GM12891 (cell line): ENCODE measurements at places on chromosomes 6 and 20.
A peak's percentile ranks its signal among the peaks of the same experiment; 100 is the strongest.

DNA sequence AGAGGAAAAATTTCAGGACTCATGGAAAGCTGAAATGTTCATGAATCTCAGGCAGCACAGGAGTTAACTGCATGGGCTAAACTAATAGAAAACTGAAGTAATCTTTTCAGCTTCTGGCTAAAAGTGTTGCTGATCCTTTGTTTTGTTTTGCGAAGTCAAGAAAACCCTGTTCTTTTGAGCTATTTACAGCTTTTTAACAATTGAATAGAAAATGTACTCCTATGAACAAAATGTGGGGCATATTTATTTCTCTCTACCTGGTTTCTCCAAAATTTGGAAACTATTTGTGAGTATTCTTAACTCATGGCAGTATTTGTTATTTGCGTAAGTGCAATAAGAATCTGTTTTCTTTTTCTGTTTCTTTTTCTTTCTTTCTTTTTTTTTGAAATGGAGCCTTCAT, 818.8 kb upstream of the CITED2 start:
- no peak for DNase-seq

DNA sequence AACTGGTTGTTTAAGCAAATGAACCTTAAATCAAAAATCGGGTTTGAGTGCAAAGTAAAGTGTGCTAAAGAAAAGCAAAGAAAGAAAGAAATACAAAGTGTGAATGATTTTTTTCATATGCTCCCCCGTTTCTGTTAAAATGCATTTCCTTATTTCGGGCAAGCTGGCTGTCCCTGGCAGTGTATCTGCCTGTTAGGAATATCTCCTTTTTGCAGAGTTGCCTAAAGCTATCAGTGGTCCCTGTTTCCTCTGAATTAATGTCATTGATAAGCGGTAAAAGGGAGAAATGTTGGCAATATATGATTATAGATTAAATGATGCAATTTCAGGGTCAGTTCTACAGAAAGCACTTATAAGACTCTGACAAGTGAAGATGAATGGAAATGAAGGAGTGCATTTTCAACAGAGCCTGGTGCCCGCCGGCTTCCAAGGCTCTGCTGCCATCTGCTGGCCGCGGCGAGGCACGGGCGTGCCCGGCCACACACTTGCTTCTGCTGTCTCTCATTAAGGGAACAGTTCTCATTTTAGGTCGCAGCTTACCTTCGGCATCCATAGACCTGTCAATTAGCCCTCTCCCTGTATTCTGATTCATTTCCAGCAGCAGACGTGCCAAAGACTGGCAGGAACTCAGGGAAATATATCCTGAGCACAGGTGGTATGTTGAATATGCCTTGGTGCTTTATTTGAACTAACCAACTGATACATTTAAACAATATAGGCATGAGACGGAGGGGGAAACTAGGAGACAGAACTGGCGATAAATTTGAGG, 381.9 kb downstream of the C6orf118 start:
- DNase-seq, result peak; percentile 45

DNA sequence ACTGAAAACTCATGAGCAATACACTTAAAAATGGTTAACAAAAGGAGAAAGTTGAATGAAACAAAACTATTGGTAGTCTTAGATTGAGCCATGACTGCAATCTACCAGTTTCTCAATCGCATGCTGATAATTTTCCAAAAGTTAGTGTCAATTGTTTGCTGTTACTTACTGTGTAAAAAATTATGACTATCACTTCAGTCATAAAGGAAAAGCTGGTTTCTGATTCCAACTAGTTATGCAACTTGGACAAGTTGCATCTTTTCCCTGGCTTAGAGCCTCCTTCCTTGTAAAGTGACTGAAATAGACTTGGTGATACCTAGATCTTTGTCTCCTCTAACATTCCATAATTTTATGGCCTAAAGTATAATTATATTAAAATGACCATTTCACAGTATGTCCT, 88.3 kb upstream of the PAK5 start:
- DNase-seq, result no peak

- no peak for DNase-seq
These were observed 59.8 kb downstream of the CCDC170 start for GRCh38 chr6:151553416-151554165.

DNA sequence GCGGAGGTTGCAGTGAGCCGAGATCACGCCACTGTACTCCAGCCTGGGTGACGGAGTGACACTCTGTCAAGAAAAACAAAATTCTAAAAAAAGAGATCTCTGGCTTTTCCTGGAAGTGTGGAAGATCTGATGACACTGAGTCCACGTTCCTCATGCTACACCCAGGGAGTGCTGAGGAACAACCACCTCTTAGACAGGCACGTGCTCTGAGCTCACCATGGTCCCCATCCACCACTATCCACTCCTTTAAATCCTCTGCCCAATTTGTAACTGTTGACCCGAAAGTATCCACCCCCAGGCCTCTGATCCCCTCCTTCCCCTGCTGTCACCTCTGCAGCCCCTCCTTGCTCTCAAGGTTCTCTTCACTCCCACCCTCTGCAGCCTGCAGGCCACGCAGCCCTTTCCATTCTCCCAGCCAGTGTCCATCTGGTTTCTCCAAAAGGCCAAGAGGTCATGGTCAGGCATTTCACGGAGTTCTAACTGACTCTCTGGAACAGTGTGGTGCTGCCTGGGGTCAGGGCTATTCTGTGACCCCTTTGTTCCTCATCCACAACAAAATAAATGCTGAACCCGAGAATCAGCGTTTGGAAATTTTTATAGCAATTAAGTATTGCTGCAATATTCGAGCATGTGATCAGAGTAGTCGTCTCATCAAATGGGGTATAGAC, 88.8 kb downstream of the ATP9A start:
- no peak for DNase-seq

DNA sequence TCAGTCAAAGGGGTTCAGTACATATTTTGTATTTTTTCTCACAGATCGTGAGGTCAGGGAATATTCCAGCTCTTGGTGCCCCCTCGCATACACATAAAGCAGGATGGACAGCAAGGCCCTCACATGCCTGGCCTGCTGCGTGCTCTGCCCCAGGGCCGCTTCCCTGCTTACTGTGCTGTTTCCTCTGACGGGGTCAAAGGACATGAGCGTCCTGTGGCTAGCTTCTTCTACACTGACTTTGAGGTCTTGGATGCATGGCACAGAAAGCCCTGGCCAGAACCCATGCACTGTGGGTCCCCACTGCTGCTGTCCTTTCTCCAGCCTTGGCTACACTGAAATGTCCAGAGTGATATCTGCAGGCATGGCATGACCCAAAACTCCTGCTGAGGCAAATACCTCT, 92.5 kb upstream of the GGTLC1 start:
- no peak for DNase-seq

DNA sequence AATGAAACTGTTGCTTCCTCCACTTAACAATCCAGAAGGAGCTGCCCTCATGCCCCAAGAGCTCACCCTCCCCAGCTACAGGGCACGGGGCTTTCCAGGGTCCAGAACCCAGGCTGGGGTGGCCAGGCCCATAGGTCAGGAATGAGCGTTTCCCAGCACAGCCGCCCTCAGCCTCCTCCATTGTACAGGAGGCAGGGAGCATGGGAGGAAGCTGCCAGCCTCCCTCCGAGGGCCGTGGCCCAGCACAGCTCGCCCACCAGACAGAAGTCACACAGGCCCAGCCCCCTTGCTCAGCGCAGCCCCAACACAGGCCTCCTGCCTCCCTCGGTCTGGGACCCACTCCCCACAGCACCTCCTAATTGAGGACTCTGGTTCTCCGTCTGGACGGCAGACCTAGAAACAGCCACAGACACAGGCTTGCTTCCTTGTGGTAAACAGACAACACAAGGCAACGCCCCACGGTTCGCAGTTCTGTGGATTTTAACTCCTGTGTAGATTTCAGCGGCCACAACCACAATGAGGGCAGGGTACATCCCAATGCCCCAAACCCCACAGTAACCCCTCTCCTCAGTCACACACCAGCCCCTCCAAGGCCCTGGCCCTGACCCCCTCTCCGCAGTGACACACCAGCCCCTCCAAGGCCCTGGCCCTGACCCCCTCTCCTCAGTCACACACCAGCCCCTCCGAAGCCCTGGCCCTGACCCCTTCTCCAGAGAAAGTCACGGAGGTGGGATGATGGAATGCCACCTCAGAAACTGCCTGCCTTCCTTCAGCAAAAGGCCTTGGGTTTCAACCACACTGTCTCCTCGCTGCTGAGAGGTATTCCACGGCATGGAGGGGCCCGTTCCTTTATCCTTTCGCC, 173.5 kb downstream of the DLL1 start:
- no peak for DNase-seq

DNA sequence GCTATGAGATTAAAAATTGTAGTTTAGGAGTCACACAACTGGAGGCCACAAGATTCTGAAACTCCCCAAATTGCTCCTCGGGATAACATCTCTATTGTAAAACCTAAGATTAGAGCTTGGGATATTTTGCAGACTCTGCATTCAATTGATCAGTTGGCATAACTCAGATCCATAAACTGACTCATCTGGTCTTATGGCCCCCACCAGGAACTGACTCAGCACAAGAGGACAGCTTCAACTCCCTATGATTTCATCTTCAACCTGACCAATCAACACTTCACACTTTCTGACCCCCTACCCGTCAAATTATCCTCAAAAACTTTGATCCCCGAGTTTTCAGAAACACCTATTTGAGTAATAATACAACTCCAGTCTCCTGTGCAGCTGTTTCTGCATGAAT, 257.3 kb downstream of the HAO1 start:
- DNase-seq, result no peak

DNA sequence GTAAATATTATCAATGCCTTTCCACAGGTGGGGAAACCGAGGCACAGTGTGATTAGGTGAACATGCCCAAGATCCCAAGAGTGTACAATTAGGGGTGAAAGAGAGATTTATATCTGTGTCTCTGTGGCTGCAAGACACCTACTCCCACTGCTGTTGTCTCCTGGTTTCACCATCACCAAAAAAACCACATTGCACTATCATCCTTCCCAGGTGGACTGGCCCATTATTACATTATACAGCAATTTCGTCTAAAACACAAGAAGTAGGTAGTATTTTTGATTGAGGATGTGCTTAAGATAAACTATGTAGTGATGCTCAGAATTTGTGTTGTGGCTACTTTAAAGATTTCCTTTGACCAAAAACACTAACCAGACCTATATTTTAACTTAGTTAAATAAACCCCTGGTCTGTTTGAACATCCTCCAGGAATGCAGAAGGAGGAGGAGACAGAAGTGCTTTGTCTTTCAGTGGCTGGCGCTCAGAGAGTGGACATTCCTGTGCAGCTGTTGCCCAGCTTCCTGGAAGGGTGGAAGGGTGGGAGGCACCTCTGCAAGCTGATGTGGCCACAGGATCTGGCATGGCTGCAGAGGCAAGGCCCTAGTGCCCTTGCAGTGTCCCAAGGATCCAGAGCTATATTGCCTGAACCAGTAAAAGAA, 23.8 kb downstream of the DCBLD1 start:
- no peak for DNase-seq

GRCh38 chr6:170230520-170231292, 60.2 kb downstream of the DLL1 start:
- no peak for DNase-seq

- no peak for DNase-seq
These were observed 87.1 kb upstream of the RPS6KA2 start for GRCh38 chr6:166714187-166714510.

GRCh38 chr20:417801-418342, 9.8 kb downstream of the RBCK1 start:
- DNase-seq, result no peak
